ENCODE measurements at places on chromosomes 4 and X.

DNA sequence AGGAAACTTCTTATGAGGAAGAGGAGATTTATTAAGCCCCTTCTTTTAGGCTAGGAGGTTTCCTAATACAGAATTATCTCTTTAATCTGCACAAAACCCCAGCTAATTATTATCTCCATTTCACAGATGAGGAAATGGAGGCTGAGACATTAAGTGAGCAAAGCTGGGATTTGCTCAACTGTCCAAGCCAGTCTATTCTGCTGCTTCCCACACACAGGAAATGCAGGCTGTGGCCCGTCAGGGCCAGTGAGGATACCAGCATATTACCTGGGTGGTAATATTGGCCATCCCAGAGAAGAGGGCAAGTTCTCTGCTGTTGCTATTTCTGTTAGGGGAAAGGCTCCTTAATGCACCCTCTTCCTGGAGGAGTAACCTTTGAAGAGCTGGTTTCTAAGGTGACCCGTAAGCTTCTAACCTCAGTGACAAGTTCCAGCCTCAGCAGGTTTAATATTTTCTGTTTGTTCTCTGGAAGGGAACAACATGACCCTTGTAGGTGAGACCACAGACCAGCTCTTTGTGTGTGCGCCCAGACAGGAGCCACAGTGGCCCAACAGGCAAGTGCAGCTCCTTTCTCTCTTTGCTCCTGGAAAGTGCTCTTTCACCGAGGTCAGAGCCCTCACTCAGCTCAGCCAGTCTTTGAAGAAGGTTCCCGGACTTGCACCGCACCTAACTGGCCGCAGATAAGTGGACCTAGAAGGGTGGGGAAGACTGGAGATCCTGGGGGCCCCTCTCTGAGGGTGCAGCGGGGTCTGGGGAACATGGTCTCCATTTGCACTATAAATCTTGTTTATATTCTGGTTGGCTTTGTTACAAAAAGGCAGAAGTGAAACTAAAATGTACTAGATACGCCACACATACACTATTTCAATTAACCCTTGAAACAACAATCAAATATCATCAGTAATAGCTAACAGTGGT is 35.5 kb downstream of the TBC1D9 start:
- no peak for DNase-seq

GRCh38 chrX:104315555-104315954 is 60.8 kb upstream of the ESX1 start:
- DNase-seq: no peak

DNA sequence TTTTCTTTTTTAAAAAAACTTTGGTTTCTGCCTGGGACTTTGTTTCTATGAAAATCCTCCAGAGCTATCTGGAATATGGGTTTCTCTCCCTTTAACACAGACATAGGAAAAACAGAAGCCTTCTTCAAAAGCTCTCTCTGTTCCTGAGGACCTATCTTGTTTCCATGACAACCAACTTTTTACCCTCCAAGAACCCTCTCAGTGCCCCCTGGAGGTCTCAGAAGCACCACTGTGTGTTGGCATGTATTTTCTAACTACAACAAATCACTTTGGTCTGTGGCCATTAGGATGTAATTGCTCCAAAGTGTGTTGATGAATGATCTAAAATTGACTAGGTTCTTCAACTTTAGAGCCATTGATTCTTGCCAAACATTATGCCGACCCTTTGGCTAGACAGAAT is 1331.6 kb downstream of the ADGRL3 start:
- no peak for DNase-seq

DNA sequence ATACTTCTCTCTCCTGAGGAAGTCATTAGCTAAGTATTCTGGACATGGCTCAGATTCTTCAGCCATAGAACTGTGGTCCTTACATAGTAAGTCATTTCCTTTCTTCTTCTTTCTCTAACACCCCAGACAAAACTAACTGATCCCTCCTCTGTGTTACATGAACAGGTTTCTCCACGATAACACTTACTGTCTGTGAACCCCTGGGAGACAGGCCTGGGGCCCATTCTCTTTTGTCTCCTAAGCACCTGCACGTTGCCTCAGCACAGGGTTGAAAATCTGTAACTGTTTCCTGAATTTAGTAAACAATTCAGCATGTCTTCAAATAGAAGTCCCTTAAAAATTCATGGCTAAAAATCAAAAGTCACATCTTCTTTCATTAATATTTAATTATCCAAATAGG is 24.7 kb downstream of the APBB2 start:
- DNase-seq: no peak

- no peak for DNase-seq
These were observed 336.6 kb downstream of the SLITRK2 start for GRCh38 chrX:146154191-146154590.

GRCh38 chr4:164730705-164731393 is 23.1 kb upstream of the SMIM31 start:
- DNase-seq: no peak

- DNase-seq: no peak
These were observed 56.0 kb downstream of the NCAPG start for GRCh38 chr4:17866810-17867209.

GRCh38 chr4:40850496-40850895 is 100.7 kb downstream of the NSUN7 start:
- no peak for DNase-seq

DNA sequence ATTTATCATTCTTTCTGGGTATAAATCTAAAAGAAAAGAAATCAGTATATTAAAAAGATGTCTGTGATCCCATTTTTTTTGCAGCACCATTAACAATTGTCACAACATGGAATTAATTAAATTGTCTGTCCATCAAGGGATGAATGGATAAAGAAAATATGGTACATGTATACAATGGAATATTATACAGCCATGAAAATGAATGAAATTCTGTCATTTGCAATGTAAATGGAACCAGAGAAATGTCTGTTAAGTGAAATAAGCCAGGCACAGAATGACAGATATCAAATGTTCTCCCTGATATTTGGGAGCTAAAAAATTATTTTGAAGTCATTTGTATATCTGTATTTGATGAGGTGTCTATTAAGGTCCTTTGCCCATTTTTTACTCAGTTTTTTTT is 77.1 kb upstream of the NDST4 start:
- DNase-seq: no peak

- DNase-seq: no peak
These were observed 189.5 kb downstream of the CENPC start for GRCh38 chr4:67355806-67356205.

GRCh38 chr4:7430965-7431695 is 3.6 kb downstream of the PSAPL1 start:
- no peak for DNase-seq

DNA sequence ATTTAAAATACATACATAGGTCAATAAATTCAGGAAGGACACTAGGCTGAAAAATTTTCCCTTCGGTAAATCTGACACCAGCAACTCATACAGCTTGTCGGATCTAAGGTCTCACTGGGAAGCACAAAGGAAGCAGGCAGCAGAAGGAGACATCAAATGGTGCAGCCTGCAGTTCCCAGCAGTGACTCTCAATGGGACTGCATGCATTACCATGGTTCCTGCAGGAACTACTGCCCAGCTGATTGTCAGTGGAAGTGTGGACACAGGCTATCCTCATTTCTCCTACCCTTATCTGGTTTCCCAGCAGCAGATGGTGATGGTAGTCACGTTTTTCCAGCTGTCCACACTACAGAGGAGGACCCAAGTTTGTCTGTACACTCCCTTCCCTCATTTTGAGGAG is 113.3 kb downstream of the PPP1R2C start:
- DNase-seq: no peak

GRCh38 chrX:39911278-39911897 is 186.4 kb downstream of the BCOR start:
- DNase-seq: no peak

- no peak for DNase-seq
These were observed 52.6 kb downstream of the WFS1 start for GRCh38 chr4:6322067-6322760.

DNA sequence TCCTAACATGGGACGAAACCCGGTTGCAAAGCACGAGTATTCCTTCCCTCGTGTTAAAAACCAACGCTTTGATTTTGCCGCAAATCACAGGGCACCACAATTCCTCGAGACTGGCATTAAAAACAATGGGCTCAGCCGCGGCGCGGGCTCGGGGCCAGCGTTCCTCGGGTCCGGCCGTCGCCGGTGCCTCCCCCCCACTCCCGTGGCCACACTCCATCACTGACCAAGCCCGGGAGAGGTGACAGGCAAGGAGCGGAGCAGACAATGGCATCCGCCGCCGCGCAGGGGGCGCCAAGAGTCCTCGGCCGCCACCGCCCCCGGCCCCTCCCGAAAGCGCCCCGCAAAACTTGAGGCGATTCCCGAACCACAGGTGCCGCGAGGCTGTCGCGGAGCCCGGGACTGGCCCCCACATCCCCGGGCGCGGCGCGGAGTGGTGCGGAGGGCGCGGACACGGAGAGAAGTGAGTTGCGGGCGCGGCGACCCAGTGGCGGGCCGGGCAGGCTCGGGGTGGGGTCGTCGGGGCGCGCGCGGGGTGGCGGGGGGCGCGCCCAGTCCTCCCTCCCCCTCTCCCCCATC is 445 bp downstream of the AP1S2 start:
- DNase-seq: no peak

DNA sequence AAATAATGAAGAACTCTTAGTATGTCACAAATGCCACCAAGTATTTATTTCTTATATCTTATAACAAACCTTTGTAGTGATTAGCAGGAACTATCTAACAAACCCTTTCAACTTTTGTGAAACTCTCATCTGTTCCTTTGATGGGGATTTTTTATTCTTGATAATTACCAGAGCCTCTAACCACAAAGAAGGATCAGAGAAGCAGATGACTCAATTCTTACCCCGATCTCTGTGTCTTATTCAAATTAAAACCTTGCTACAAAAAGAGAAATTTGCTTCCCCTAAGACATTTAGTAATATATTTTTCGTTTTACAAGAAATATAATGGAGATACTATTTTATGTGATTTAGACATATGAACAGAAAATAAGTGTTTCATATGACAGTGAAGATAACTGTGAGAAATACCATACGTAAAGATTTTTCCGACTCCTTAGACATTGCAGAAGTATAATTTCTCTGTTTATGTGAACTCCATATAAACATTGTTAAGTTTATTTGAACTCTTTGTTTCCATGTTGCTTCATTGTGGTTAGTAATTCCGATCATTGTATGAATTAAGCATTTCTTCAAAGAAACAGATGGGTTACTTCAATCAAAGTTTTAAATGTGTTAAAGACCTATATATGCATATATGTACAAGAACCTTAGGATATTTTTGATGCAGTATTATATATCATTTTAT is 205.4 kb downstream of the CFAP299 start:
- no peak for DNase-seq
